ENCODE measurements at places on chromosomes 3 and 15. TPM values are rescaled to one million over a fixed set of nuclear protein-coding genes. Genes with fewer than 3 reads are reported as not detected.

PTX3 gene
- total RNA-seq: not detected

PAQR5 gene
- total RNA-seq: not detected

NAA50 gene
- total RNA-seq: 104 TPM

DNA sequence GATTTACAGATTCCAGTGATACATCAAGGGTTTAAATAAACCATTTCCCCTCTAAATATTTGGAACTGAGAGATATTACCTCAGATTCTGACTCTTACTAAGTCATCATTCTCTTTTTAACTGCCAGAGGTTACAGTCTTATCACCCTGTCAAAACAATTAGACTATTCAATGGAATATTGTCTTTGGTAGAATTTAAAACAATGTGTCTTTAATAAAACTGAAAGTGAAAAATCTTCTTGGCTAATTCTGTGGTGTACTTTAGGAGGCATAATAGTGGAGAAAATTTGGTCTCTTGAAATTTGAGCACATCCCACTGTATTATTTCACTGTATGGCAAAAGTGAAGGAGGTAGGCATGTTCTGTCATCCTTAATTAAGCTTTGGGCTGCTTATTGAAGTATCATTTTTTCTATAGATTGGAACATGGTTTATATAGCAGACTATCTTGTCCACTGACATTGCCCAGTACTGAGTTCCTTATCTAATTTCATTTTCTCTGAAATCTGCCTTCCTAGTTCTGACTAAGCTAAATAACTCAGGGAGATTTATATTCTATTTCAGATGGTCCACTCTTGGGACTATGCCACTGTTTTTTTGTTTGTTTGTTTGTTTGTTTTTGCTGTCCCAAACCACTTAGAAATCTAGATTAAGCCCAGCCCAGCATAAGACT, 48.0 kb upstream of the UTS2B start:
- DNase-seq: no peak

EAF2 gene
- total RNA-seq: 23.7 TPM

DNA sequence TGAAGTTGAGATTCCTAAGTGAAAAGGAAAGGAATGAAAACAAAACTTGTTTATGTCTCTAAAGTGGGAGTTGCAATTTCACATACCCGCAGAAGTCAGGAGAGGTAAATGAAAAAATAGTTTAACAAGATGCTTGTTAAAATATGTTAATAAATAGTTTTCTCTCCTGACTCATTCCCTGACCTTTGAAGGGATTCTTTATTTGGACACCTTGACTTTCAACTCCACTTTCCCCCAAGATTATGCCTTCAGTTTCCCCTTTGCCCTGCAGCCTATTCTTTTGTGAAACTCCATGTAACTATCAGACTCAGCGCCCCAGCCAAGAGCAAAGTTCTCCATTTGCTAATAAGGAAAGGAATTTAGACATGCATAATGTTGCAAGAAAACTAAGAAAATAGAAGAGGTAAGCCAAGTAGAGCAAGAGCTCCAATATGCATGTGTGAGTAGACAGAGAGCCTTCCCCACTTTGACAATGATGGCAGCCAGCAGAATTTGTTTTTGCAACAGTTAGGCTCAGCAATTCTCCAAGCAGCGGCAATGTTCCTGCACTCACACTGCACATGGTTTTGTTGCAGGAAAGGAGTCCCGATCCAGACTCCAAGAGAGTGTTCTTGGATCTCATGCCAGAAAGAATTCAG, 61.2 kb downstream of the CD200 start:
- no peak for DNase-seq

- no peak for DNase-seq
Observed at GRCh38 chr3:146505516-146505915, 36.2 kb upstream of the PLSCR2 start.

GRCh38 chr15:45393851-45394250, 15.5 kb upstream of the GATM start:
- no peak for DNase-seq

GRCh38 chr3:124168271-124168670, 176.3 kb upstream of the ROPN1 start:
- no peak for DNase-seq

DNA sequence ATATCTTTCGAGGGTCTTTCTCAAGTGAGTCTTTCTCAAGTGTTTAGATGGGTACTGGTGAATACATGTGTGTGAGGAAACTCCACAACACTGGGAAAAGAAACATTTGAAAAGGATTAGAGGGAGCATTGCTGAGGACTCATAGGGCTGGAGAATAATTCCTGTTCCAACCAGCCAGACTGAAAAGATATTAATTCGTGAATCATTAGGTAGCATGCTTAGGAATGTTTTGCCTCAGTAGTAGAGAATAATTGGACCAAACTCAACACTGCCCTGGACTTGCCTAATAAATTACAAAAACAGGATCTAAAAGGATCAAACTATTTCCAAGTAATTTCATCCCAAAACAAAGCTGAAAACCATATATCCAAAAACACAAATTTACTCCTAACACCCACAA, 17.3 kb downstream of the PP2D1 start:
- no peak for DNase-seq

GRCh38 chr3:41350441-41350840, 151.1 kb downstream of the CTNNB1 start:
- no peak for DNase-seq

DNA sequence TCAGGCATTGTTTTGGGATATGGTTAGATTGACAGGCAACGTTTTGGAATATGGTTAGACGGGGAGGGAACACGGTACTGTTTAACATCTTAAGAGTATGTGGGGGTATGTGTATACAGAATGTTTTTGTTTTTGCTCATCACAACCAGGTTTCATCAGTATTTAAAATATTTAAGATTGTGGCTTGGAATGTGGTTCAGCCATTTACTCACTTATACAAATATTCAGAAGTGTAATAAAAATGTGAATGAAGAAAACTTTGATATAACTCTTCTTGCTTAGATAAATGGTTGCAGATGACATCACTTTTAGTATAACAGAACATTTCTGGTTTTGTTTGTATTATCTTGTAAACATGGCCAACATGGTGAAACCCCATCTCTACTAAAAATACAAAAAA, 3.9 kb upstream of the PAK2 start:
- DNase-seq: no peak

DNA sequence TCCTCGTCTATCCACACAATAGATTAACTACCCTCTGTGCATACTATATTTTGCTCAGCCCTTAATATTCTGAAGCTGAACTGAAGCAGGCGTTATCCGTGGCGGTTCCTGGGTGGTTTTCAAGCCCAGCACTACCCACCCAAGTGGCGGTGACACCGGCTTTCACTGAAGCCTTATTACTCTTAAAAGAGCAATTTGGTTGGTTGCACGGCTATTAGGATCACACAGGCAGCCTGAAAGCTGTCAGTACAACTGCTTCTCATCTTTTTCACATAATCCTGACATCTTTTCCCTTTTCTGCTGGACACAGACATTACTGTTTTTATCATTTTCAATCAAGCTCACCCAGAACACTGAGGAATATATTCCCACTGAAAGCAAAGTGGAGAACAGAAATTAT, 525.3 kb upstream of the ZNF717 start:
- DNase-seq: no peak

GRCh38 chr15:39855400-39855799, 64.7 kb downstream of the GPR176 start:
- DNase-seq: no peak

- DNase-seq: no peak
Observed at GRCh38 chr3:185340751-185341150, 22.2 kb upstream of the MAP3K13 start.

DNA sequence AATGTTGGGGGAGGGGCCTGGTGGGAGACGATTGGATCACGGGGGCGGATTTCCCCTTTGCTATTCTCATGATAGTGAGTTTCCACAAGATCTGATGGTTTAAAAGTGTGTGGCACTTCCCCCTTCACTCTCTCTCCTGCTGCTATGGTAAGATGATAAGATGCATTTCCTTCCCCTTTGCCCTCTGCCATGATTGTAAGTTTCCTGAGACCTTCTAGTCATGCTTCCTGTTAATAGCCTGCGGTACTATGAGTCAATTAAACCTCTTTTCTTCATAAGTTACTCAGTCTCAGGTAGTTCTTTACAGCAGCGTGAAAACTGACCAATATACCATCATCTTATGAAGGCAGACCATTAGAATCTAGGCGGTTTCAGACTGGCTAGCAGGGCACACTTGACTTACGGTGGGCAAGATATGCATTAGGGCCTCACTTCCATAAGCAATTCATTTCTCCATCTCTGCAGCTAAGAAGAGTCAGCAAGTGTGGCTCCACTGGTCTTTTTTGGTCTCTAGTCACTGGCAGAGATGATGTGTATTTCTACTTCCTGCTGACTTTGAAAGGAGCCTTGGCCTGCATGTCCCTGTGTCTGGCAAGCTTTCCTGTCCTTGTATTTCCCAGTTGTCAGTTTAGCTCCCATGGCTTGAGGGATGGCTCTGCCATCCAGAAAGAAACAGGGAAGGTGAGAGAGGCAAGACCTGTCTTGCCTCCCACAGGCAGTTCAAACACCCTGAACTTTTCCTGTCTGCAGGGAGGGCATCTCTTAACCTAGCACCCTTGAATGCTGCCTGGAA, 109.0 kb upstream of the ADAMTS9 start:
- DNase-seq: no peak

DNA sequence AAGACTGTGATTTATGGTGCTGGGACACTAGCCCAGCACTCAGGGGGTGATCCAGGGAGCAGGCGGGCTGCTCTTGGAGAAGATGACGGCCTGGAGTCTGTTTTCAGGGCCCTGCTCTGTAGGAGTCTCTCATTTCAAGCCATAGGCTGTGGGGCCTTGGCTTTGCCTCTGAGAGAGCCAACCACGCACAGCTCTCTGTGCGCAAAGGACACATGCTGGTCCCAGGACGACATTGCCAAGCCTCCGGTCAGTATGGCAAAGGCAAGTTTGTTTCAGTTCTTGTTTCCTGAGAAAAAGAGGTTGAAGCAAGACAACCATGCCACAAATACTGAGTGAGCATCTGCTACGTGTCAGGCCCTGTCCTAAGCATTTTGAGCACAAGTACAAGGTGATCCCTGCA, 197.1 kb downstream of the EPHB1 start:
- DNase-seq: no peak

ITPKA gene
- 0.30 TPM for total RNA-seq

GRCh38 chr3:41120460-41120859, 78.8 kb upstream of the CTNNB1 start:
- DNase-seq: no peak

GUCA1C gene
- not detected for total RNA-seq

EPHB1 gene
- 1.2 TPM for total RNA-seq

DNA sequence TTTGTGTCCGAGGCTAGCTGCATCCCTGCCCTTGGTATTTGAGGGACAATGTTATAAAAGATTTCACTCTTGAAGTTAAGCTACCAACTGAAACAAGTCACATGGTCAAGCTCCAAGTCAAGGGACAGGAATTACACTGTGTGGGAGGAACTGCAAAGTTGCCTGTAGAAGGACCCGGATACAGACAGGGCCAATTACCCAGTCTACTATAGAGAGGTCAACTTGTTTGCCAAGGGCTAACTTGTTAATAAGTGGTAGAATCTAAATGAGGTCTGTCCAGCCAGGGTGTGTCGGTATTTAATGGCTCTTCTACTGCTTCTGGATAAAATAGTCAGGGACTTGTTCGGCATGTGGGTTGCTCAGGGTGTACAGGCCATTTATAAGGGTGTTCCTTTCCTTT, 55.7 kb downstream of the PTPRG start:
- no peak for DNase-seq

GOLGA6D gene
- not detected for total RNA-seq

SEMA5B gene
- not detected for total RNA-seq

DPPA4 gene
- total RNA-seq: not detected

DNA sequence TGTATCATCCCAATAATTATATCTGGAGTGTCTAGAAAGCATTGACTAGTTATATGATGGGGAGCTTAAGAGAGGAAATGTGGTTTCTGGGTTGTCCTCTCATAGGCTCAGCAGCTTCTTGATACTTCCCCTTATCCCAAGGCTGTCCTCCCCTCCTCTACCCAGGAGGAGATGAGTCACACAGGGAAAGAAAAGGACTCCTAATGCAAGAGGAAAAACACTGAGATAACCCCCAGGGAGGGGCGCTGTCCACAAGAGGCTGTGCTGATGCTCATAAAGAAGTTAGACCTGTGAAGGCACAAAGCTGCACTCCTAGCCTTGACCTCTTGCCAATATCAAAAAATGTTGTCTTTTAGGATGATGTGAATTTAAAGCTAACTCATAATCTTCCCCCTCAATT, 28.8 kb upstream of the GYG1 start:
- DNase-seq: no peak

SOX14 gene
- total RNA-seq: not detected

ACAN gene
- not detected for total RNA-seq

GRCh38 chr3:14274612-14274936, 96.0 kb downstream of the LSM3 start:
- no peak for DNase-seq

DNA sequence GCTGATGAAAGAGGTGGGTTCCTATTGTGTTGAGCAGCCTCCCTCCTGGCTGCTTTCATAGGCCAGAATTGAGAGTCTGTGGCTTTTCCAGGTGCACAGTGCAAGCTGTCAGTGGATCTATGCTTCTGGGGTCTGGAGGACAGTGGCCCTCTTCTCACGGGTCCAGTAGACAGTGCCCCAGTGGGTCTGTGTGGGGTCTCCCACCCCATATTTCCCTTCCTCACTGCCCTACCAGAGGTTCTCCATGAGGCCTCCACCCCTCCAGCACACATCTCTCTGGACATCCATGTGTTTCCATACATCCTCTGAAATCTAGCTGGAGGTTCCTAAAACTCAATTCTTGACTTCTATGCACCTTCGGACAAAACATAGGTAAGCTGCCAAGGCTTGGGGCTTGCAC, 201.2 kb downstream of the FAM43A start:
- no peak for DNase-seq

DNA sequence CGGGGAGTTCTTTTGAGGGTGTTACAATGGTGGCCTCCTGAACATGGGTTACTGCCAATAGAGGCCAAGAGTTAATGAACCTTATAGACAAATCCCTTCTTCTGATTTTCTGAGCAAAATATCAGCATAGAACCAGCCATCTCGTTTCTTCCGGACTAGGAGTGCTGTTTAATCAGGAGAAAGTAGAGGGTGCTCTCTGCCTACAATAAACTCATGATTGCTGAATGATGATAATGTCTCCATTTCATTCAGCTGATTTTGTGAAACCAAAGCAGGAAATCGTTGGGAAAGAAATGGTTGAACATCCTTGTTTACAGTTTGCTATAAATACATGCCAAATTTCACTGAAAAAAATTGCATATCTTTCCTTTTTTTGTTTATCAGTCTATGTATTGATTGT, 142.8 kb upstream of the PLSCR5 start:
- no peak for DNase-seq

SNUPN gene
- 30.9 TPM for total RNA-seq

- no peak for DNase-seq
Observed at GRCh38 chr3:23474580-23475357, 271.6 kb downstream of the UBE2E2 start.

PLA2G4E gene
- not detected for total RNA-seq

All from activated CD4-positive, alpha-beta memory T cell treated with anti-CD3 and anti-CD28 coated beads, Interleukin-2, amount 10 ng/mL, durations not matched to agents 7 days and 5 days (primary cell).